PC-3 (cell line): ENCODE measurements at places on chromosomes 3 and 15. TPM values are rescaled to one million over a fixed set of nuclear protein-coding genes. Genes with fewer than 3 reads are reported as not detected.

GRCh38 chr3:151871639-151872468, 1.6 kb upstream of the SUCNR1 start:
- DNase-seq, result no peak
- H3K4me1 ChIP-seq, result peaks cover 7% of the 10 kb centered on the region
- H3K36me3 ChIP-seq, result no peaks in the 10 kb centered on the region
- no peaks in the 10 kb centered on the region for H3K27me3 ChIP-seq

Gene KY
- 0.29 TPM in 1 of 2 replicates, not detected in the other for total RNA-seq

Gene RTP3
- total RNA-seq, result not detected in 2 replicates

DNA sequence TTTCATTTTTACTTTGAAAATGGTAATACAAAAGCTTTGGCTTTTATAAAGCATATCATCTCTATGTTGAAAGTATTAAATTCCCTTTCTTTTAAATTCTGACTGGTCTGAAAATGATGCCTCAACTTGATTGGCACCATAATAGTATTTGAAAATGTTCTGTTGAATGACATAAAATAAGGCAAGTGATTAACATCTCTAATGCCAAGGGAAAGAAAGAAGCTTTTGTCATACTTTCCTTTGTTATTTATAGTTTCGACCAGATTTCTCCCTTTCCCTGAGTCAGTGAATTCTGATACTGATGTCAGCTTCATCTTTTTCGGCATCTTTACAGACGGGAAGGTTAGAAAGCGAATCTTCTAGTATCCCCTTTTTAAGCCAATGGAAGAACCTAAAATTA, 3.4 kb upstream of the AP4E1 start:
- no peaks in the 10 kb centered on the region for H3K27me3 ChIP-seq
- no peak overlapping the region for H3K4me3 ChIP-seq
- no peak overlapping the region for H3K27ac ChIP-seq
- H3K36me3 ChIP-seq, result no peaks in the 10 kb centered on the region

Gene ARNT2
- total RNA-seq, result 0.11 and 0.35 TPM in 2 replicates

DNA sequence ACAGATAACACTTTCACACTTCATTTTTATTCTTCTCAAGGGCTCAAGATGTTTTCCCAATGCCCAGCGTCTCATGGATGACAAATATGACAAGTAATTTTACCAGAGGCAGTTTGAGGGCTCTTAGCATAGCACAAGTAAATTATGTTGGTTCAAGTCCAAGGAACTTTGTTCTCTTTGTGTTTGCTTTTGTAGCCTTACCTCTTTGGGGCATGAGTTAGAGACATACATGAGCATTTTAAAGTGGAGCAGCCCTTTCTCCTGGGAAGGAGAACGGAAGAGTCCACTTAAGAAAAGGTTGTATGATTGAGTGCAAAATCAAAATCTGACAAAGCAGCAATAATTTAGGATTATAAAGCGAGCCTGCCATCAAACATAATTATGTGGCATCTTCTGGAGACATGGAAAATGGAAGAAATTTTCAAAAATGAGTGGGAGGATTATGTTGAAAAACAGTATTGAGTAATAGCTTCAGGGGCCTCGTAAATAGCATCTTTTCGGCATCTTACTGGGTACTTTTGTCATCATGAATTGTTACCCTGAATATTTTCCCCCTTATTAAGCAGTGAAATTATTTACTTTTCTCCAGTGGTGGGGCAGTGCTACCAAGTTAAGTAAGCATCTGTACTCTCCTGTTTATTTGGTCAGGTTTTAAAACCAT, 65.9 kb downstream of the PGPEP1L start:
- peaks cover 11% of the 10 kb centered on the region for H3K4me1 ChIP-seq
- DNase-seq, result peak; percentile 16
- H3K36me3 ChIP-seq, result no peaks in the 10 kb centered on the region
- no peak overlapping the region for H3K4me3 ChIP-seq
- H3K27me3 ChIP-seq, result no peaks in the 10 kb centered on the region

Gene GABRA5
- total RNA-seq, result not detected in 2 replicates

DNA sequence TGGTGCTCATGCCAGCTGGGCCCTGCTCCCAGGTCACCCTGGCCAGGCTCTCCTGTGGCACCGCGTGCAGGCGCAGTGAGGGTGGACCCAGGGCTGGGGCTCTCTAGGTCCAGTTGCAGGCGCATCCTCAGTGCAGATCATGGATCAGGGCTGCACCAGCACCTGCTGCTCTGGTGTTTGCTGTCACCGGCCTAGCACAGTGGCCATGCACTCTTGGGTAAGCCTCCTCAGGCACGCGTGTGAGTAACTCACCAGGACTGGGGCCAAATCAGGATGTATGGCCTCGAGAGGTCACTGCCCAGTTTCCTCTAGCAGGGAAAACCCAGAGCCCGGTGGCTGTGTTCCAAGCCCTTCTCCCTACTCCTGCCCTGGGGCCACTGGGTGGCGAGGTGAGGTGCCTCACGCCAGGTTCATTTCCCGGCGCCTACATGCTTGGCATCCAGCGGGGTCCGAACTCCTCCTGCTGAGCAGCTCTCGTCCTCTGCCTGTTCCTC, 45.5 kb upstream of the SLC41A3 start:
- H3K27ac ChIP-seq, result no peak overlapping the region
- no peak overlapping the region for H3K4me3 ChIP-seq
- H3K27me3 ChIP-seq, result no peaks in the 10 kb centered on the region
- H3K4me1 ChIP-seq, result peaks cover 12% of the 10 kb centered on the region
- H3K36me3 ChIP-seq, result no peaks in the 10 kb centered on the region

Gene SHF
- 1.2 and 2.2 TPM in 2 replicates for total RNA-seq

GRCh38 chr3:63922491-63923199, 10.5 kb upstream of the SCAANT1 start:
- H3K27ac ChIP-seq, result no peak overlapping the region
- DNase-seq, result no peak
- peaks cover 6% of the 10 kb centered on the region; the same call in 1 of the 2 replicates for H3K36me3 ChIP-seq

Gene EFCC1
- not detected in 2 replicates for total RNA-seq

DNA sequence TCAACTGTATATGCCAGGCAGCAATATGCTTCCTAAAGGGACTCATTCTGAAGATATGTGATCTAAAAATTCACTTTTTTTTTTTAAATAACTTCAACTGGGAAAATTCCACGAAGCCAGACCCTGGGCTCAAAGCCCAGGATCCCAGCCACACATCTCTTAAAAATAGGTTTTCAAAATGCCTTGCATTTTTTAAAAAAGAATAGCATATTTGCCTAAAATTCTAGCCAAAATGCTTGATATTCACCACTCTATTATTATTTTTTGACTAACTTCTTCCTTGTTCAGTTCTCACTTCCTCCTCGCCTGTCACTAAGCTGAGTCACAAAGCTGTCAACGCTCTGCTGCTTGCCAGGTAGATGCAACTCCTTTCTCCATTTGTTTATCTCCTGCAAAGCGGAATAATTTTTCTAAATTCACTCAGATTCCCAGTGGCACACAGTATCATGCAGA, 28.0 kb upstream of the VGLL4 start:
- 0 out of 2 replicates have a peak, but pooled peaks cover 3% of the 10 kb centered on the region for H3K36me3 ChIP-seq
- H3K27me3 ChIP-seq, result no peaks in the 10 kb centered on the region
- no peak overlapping the region for H3K4me3 ChIP-seq

- H3K36me3 ChIP-seq, result no peaks in the 10 kb centered on the region
- H3K4me1 ChIP-seq, result peaks cover 3% of the 10 kb centered on the region; the same call in 1 of the 2 replicates
- no peaks in the 10 kb centered on the region for H3K27me3 ChIP-seq
- peak; percentile 87 for DNase-seq
- H3K4me3 ChIP-seq, result peak overlapping the region; percentile 81
Measured at GRCh38 chr15:92714477-92715401, 59.2 kb upstream of the FAM174B start.

DNA sequence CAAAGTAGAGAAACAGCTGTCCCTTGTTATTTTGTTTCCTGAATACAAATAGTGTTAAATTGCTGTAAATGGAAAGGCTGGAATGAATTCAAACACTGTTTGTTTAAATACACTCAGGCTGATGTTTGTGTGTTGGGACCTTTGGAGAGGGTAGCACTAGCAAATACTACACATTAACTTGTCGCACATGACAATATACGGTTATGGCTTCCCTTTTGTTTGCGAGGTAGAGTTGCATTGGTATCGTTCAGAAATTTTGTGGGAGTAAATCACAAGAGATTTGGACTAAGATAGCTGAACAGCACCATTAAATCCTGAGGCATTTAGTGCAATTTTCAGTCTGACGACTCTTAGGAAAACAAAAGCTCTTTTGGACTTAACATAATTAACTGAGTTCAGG, 213.0 kb upstream of the ROBO2 start:
- H3K4me3 ChIP-seq, result no peak overlapping the region
- H3K27me3 ChIP-seq, result peaks cover 4% of the 10 kb centered on the region; the same call in 1 of the 2 replicates
- no peaks in the 10 kb centered on the region for H3K36me3 ChIP-seq
- no peak overlapping the region for H3K27ac ChIP-seq

DNA sequence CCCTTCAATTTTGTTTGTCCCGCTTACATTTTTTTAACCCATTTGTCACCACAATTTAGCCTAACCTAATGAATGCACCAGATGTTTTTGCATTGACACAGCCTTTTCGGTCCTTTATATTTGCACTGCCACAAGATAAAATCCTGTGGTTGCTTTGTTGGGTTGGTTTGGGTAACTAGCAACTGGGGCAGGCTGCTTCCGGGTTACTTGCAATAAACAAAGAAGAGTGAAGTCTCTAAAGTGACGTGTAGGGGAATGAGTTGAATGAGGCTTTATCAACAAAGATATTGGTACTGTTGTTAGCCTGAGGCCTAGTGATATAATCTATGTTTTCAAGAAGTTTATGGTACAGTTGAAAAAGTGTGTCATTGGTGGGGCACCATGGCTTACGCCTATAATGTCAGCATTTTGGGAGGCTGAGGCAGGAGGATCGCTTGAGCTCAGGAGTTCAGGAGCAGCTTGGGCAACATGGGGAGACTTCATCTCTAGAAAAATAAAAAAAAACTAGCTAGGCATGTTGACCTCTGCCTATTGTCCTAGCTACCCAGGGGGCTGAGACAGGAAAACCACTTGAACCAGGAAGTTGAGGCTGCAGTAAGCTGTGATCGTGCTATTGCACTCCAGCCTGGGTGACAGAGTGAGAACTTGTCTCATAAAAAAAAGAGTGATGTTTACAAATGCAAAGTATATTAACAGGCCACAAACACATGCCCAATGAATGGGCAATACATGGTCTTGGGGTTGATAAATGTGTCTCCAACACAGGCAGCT, 121.8 kb downstream of the OXSM start:
- DNase-seq, result no peak
- no peak overlapping the region for H3K4me3 ChIP-seq
- H3K27ac ChIP-seq, result no peak overlapping the region
- H3K36me3 ChIP-seq, result no peaks in the 10 kb centered on the region
- H3K27me3 ChIP-seq, result 0 out of 2 replicates have a peak, but pooled peaks cover 6% of the 10 kb centered on the region

Gene C3orf38
- 15.7 and 24.3 TPM in 2 replicates for total RNA-seq

Gene KNG1
- not detected in 2 replicates for total RNA-seq

DNA sequence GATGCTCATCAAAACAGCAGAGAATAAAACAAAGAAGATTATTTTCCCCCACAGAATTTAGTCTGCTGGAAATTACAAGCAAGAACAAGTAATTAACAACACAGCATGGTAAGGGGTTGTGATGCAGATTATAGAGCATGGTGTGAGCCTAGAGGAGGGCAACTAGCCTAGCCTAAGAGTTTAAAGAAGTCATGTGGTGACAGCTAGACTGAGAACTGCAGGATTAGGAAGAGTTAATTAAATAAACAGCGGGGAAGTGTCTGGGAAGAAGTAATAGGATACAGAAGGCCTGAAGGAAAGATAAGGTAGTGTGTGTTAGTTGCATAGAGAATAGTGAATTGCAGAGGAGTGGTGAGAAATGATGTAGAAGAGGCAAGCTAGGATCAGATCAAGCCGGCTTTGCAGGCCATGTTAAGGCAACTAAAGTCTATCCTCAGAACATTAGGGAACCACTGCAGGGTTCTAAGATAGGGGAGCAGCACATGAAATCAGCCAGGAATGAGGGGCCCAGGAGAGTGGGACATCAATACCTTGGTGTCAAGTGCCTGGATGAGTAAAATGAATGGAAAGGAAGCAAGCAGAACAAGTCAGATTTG, 11.9 kb upstream of the PKM start:
- H3K27me3 ChIP-seq, result no peaks in the 10 kb centered on the region
- H3K36me3 ChIP-seq, result no peaks in the 10 kb centered on the region
- H3K4me1 ChIP-seq, result peaks cover 9% of the 10 kb centered on the region
- no peak for DNase-seq
- H3K27ac ChIP-seq, result no peak overlapping the region

GRCh38 chr3:72627271-72627670, 221.0 kb downstream of the SHQ1 start:
- H3K4me1 ChIP-seq, result peaks cover 46% of the 10 kb centered on the region
- H3K27me3 ChIP-seq, result no peaks in the 10 kb centered on the region
- DNase-seq, result no peak
- H3K36me3 ChIP-seq, result no peaks in the 10 kb centered on the region
- H3K27ac ChIP-seq, result no peak overlapping the region
- no peak overlapping the region for H3K4me3 ChIP-seq

DNA sequence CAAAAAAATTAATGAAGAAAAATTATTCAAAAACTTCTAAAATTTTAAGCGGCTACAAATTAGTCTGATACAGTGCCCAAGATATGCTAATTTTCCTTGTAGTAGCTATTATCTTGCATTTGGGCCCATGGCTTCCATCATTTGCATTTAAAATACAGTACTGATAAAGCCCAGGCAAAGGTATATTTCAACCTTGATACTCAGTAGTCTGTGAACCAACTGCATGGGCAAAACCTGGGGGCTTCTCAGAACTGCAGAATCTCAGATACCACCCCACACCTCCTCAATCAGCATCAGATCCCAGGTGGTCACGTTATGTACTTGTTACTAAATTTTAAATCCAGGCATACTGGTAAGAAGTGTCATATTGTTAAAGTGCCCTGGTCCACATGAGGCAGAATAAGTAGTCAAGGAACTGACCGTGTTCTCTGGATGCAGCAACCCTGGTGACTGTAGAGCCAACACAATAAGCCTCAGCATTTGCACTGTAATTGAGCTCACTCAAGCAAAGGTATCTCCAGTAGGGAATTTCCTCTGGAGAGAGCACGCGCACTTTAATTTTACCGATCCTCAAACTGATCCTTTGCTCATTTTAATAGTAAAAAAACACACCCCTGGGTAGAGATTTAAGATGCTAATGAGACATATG, 31.9 kb downstream of the ZNF385D start:
- DNase-seq, result no peak
- peaks cover 8% of the 10 kb centered on the region; the same call in 1 of the 2 replicates for H3K36me3 ChIP-seq
- no peaks in the 10 kb centered on the region for H3K27me3 ChIP-seq
- peak overlapping the region; percentile 94 for H3K27ac ChIP-seq
- no peak overlapping the region for H3K4me3 ChIP-seq
- H3K4me1 ChIP-seq, result peaks cover 18% of the 10 kb centered on the region

- no peaks in the 10 kb centered on the region for H3K36me3 ChIP-seq
- H3K27me3 ChIP-seq, result no peaks in the 10 kb centered on the region
- no peak for DNase-seq
Measured at GRCh38 chr3:114556657-114557213, 262.9 kb downstream of the TIGIT start.

Gene GABRG3
- total RNA-seq, result 0.11 and 2.0 TPM in 2 replicates

Gene PLD1
- 7.3 and 8.3 TPM in 2 replicates for total RNA-seq

GRCh38 chr15:97072545-97072944, 742.0 kb downstream of the NR2F2 start:
- H3K27ac ChIP-seq, result no peak overlapping the region
- no peak for DNase-seq
- no peaks in the 10 kb centered on the region for H3K36me3 ChIP-seq
- no peaks in the 10 kb centered on the region for H3K4me1 ChIP-seq
- H3K4me3 ChIP-seq, result no peak overlapping the region
- H3K27me3 ChIP-seq, result no peaks in the 10 kb centered on the region
